Epithelial cell of proximal tubule (primary cell): ENCODE measurements at places on chromosomes 2 and 18.

DNA sequence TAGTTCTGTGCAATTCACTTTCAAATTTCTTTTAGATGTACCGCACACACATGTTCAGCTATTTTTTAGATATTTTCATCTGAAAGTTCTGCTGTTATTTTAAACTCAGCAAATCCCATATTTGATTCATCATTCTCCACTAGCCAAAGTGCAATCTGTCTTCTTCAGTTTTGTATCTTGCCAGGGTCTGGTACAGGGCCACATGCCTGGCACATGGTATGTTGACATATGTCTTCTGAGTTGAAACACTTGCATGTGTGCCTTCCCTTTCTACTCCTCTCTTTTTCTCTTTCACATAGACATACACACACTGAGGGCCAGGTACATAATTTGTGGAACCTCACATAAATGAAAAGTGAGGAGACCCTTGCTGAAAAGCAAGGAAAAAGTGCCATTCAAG, 25.7 kb upstream of the SESTD1 start:
- DNase-seq = no peak

GRCh38 chr2:192026825-192027120, 168.0 kb downstream of the TMEFF2 start:
- DNase-seq = no peak

DNA sequence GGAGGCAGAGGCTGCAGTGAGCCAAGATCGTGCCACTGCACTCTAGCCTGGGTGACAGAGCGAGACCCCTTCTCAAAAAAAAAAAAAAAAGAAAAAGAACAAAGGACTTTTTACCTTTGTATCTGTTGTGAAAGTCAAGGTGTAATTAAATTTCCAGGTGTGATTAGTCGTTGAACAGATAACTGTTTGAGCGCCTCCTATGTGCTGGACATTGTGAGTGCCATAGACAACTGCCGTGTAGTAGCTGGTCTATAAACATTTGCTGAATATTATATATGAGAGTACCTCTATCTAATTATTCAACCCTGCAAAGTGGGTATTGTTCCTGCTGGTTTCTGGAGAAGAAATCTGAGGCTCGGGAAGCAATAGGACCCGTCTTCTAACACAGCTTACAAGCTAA, 71.8 kb downstream of the ASAP2 start:
- DNase-seq = no peak

GRCh38 chr2:18825838-18826237, 236.5 kb upstream of the NT5C1B start:
- no peak for DNase-seq

DNA sequence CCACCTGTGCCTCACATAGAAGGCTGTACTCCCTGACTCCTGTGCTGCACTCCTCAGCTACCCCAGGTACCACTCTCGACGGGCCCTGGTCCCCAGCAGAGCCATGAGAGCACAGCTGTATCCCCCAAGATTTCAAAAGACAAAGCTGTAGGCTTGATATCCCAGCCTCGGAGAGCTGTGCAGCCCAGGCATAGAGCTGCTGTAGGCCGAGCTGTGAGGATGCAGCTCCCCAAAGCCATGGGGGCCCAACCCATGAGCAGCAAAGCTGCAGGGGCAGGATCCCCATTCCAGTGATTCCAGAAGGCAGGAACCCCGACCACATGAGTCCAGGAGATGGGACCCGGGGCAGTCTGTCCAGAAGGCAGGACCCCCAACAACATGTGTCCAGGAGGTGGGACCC, 123.8 kb upstream of the CBLN2 start:
- no peak for DNase-seq

- no peak for DNase-seq
Measured at GRCh38 chr2:1236606-1237005, 176.7 kb upstream of the TPO start.

DNA sequence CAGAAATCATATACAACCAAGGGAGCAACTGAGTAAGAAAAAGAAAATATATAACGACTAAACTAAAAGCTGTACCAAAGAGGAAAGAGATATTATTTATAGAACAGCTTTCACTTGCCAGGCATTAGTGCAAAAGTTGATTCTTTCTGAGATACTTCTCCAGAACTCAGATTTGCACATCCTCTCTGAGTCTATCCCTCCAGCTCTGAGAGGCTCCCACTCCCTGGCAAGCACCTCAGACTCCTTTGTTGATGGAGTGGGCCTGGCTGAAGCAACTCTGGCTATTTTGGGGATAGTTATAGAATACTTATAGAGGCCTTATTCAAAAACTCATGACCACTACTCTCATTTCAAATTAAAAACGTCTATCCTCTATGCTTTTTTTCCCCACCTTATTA, 501.6 kb upstream of the TNP1 start:
- no peak for DNase-seq

DNA sequence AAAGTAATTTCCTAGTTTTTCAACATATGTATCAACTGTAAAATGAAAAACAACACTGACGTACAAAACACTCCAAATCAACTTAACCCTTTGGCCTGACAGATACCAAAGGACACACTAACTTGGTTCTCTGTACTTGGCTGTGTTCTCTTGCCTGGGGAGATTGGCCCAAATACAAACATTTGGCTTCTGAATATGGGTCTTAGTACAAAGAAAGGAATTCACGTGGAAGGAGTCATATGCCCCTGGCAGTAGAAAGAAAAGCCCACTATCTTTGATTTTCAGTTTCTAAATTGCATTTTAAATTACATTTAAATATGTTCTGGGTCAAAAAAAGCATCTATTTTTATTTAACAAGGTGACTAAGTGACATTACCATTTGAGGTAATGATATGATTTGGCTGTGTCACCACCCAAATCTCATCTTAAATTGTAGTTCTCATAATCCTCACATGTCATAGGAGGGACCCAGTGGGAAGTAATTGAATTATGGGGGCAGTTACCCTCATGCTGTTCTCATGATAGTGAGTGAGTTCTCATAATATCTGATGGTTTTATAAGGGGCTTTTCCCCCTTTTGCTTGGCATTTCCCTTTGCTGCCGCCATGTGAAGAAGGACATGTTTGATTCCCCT, 153.6 kb upstream of the CCDC195 start:
- no peak for DNase-seq

DNA sequence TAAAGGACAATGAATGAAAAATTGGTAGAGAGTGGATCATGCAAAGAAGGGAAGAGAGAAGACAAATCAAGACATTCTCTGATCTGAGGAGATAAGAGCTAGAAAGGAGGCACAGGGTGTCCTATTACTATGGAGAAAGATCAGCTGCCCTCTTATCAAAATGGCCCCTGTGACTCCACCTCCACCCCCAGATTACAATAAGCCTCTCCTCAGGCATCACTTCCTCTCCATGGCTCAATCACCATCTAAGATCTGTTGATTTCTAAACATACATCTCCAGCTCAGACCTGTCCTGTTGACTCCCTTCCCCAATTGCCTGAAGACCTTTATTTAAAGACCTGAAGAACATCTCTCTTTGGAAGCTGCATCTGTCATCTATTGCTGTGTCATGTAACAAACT, 43.2 kb downstream of the SP100 start:
- no peak for DNase-seq

GRCh38 chr2:8232871-8233270, 449.0 kb upstream of the ID2 start:
- DNase-seq = no peak

DNA sequence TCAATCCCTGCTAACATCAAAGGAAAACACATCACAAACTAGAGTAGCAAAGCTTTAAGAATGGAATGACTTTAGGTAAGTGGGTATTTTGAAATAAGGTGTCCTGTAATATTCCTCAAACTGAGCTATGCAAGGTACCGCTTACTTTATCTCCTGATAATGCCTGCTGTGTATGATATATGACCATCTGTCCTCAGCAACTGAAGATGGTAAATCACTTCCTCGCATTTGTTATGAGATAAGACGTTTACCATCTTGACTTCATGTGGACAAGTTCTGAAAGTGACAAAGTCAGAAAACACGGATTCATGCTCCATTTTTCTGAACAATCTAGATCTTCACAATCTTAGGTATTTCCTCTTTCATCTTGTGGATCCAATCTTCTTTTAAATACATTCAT, 49.3 kb upstream of the PTPRM start:
- no peak for DNase-seq
